ENCODE measurements at places on chromosomes 11 and 22.

DNA sequence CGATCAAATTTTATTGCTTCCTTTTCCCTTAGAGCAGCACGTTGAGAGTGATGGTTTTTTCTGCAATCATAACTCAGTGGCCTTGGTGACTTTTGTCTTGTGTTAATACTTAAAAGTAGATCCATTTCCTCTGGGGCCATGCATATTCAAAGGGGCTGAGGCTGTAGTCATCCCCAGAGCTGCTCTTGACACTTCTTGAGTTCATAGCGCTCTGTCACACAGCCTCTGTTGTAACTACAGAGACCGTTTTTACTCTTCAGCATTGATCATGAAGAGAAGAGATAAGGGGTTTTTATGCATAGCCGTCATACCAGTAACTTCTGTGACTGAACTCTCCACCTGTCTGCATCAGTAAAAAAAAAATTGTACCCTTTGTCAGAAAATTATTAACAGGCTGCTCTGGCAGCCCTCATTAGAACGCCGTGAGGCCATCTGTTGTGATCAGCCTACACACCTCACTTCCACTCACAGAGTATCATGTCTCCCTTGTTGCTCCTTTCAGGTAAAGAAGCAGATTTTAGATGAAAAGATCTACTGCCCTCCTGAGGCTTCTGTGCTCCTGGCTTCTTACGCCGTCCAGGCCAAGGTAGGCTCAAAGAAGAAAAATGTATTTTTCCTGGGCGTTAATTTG, 38.4 kb downstream of the NF2 start:
- DNase-seq, result no peak

DNA sequence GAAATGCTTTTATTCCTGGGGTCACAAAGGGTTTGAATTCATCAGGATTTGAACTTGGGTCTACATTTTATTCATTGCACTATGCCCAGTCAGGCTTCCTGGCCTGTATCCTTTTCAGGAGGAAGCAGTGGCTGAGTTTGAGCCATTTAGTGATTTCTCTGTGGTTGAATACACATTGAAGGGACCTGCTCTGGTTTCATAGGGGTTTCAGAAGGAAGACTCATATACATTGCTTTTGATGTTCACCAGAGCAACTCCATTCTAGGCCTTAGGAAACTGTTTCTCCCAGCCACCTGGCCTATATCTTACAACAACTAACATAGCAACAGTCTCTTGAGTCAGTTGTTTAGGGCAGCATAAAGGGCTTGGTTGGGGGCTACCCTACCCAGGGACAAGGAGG, 165.7 kb downstream of the INSC start:
- no peak for DNase-seq

DNA sequence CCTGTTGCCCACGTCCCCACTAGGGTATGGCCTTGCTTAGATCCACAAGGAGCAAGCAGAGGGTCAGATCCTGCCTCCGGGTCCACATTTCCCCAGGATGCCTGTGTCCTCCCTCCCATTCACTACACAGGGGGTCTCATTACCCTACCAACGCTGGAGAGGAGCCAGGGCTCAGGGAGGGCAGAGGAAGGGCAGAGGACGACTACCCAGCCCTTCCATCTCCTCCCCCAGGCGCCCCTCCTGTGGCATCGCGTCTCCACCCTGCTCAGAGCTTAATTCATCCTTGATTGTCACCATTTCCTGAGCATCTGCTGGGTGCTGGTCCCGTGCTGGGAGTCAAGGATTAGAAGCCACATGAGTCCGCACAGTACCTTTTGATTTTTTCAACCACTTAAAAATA, 5.0 kb downstream of the NFAM1 start:
- no peak for DNase-seq

GRCh38 chr22:25930788-25931310, 188.9 kb downstream of the MYO18B start:
- DNase-seq, result no peak

DNA sequence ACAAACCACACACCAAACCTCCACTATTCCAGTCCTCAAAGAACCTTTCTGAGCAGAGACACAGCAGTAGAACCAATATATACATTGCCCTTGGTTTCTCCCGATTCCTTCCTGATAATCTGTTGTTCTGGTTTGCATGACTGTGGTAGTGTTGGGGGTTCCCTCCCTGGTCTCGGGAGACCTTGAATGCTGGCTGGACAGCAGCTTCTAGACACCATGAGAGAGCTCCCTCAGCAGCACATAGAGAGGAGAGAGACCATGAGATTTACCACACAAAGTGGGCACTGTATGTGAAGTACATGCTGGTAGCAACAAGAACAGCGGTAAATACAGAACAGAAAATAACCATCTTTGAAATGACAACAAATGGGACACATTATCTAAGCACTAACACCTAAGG, 2.6 kb downstream of the C11orf91 start:
- DNase-seq, result no peak

DNA sequence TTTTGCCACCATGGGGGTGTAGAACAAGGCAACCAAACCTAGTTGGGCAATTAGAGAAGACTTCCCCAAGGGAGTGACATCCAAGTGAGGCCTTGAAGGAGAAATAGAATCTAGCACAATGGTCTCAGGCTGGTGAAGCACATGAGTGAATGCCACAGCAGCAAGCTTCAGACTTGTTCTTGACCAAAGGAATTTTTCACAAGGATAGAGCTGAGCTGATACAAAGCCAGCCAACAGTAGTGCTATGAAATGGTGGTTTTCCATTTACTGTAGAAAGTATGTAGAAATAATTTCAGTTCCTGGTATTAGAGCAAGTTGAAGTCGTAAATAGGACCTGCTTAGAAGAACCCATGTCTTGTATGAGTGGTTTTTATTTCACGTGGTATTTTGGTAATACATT, 148.3 kb upstream of the RASSF10 start:
- no peak for DNase-seq

DNA sequence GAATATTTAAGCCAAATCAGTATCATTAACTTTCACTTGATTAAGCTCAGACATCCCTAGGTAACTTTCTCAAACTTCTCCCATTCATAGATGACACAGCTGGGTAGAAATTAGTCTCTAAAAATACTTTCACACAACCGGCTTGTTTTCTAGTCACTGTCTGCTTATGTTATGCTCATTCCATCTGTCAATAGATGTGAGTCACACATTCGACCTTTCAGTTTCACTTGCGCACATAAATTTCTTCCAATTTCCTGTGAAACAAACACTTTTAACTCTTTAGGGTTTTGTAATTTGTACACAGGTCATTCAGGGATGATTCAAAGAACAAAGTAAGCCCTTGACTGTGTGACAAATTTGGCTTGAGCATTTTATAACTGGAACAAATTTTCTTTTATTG, 723.0 kb downstream of the KCNA4 start:
- peak; percentile 36 for DNase-seq

DNA sequence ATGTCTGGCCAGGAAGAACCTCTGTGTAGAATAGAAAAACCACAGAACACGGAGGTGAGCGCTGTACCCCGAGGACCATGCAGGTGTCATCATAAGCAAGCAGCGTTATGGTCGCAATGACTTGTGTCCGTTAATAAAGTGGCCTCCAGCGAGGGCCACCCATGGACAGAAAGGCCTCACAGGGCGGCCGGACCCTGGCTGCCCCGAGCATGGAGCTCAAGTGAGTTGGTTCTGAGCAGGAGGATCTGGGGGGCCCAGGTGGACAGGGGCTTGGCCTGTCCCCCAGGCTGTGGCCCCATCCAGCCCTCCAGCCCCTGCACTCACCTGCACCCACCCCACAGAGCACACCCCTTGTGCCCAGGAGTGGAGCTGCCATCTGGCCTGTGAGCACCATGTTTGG, 133.8 kb downstream of the BRD1 start:
- no peak for DNase-seq

GRCh38 chr11:122634501-122634900, 21.0 kb upstream of the UBASH3B start:
- DNase-seq, result peak; percentile 65

DNA sequence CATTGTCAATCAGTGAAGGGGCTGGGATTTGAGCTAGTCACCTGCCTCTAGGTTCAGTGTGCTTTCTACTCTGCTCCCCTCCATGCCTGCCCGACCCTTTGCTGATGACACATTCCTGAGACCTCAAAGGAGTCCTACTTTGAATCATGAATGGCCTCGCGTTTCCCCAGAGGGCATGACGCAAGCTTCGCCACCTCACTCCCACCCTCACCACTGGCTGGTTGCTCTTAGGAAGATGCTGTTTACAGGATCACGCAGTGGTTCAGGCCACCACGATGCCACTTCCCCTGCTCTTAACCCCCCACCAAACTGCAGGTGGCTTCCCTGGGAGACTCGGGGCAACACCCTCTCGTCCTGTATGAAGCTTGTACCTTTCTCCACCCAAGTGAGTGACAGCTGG, 62.9 kb upstream of the B3GAT1 start:
- DNase-seq, result no peak

DNA sequence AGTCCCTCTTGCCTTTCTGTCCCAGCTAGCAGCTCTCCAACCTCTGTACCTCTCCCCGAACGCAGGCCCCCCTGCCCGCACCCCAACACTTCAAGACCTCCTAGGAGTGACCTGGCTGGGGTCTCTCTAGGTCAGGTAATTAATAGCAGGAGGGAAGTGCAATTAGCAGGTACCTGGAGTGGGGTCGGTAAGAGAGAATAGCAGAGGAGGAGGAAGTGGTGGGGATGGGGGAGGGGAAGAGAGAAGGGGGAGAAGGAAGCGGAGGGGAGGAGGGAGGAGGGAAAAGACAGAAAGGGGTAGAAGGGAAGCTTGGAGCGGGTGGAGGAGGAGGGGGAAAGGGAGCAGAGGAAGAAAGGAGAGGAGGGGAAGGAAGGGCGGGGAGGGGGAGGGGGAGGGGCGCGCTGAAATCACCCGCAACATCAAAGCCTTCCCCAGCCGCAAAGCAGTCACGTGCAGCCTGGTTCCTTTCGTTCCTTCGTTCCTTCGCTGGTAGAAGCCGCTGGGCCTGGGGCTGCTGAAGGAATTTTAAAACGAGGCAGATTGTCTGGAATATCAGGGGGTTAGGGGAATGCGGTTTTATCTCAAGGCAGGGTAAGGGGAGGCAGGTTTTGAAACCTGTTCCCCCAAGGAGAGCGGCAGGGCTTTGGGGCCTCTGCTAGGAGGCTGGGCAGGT, 29.3 kb upstream of the TCF20 start:
- no peak for DNase-seq

DNA sequence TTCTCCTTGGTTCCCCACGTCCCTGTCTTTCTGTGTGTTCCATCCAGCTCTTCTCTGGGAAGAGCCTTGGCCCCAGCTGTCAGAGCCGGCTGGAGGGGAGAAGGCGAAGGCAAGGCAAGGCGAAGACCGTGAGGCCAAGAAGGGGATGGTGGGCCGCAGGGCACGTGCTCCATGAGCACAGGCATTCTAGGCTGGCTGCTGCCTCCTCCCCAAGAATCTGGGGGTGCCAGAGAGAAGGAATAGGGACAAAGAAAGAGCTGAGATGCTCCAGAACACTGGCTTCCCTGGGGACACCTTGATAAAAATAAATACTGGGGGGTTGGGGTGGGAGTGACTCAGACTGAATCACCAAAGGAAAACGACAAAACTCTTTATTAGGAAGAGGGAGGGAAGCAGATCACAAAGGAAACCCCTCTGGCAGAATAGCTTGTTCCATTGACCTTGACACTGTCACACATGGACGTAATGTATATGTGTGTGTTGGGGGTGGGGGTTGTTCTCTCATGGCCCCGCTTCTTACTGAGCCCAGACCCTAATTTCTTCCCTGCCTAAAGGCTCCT, 52.5 kb downstream of the NECTIN1 start:
- DNase-seq, result peak; percentile 33

DNA sequence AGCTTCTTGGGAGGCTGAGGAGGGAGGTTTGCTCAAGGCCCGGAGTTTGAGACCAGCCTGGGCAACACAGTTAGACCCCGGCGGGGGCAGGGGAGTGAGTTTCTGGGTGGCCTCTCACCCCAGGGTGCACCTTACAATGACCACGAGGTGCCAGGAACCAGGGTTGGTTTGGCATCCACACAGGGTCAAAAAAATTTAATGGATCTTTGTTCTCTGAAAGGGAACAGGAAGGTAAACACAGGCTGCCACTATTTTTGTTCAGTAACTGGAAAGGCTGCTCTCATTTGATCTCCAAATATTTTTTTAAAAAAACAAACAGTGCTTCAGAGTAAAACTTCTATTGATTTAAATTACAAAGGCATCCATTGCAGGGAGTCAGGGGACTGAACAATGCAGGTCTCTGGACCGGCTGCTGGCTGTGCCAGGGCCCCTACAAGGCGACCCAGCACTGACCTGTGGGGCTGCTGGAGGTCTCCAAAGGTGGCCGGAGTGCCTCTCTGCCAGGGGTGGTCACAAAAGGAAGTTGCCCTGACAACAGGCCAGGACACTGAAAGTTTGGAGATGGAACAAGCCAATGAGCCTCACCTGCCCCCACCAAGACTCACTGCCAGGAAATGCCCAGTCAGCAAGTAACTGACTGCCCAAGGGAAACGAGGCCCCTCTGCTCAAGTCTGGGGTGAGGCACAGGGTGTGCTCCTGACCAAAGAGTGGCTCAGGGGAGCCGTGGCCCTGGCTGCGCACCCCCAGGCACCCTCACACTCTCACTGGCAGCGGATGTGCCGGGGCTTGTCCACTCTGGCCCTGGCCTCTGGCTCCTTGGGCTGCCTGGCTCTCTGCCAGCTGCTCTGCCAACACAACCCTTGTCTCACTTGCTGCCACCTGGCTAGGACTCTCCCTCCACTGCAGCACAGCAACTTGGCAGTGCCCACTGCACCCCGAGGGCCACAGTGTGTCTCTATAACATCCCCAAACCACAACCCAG, 51.8 kb downstream of the ARFGAP3 start:
- no peak for DNase-seq

GRCh38 chr22:36068776-36069344, 40.2 kb upstream of the RBFOX2 start:
- DNase-seq, result no peak

DNA sequence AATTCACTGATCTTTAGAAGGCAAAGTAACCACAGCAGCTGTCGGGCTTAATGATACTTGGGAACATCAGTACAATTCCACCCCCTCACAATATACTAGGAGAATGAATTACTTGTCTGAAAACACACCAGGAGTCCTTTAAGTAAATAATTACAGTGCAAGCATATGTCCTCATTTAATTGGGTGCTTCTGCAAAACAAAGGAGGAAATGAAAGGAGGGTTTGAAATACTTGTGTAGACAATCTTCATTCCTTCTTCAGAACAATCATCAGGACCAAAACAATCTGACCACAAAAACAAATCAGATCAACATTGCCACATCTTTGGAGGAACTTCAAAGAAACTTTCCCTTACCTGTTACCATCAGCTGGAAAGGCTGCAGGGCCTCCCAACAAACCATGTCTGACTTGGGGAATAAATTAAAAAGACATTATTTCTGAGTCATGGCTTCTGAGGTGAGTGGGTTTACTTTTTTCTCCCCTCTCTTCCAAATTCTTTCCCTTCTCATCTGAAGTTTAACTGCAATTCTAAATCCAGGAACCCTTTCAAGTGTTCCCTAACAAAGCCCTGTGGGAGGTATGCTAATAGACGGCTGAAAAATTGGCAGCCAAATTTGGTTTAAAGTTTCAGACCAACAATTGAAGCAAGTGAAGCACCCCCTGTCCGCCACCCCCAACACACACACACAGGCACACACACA, 12.5 kb upstream of the CCDC117 start:
- DNase-seq, result no peak
